Kidney capillary endothelial cell (primary cell): ENCODE measurements at places on chromosomes 6 and 20.
A peak's percentile ranks its signal among the peaks of the same experiment; 100 is the strongest.

- DNase-seq: no peak
These were observed 143.9 kb upstream of the FOXA2 start for GRCh38 chr20:22728146-22728745.

GRCh38 chr6:158262755-158263154 lies 49.5 kb upstream of the TULP4 start:
- DNase-seq: no peak

DNA sequence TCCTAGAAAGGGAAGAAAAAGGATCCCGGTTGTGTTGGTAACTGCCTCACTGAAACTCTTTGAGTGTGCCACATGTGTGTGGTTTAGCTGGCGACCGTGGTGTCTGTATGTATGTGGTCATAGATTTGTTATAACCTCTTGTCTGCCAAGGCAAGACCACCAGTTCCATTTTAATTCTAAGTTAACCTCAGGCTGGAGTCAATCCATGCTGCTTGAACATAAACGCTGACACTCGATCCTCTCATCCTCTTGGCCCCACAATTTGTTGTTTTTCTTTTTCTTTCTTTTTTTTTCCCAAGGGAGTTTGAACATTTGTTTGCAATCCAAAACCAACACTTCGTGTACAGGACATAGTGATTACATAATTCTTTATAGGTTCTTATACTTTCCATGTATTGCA lies 318.9 kb upstream of the JAG1 start:
- no peak for DNase-seq

GRCh38 chr6:46882645-46883044 lies 39.1 kb downstream of the ADGRF5 start:
- DNase-seq: no peak

- no peak for DNase-seq
These were observed 1195.9 kb upstream of the MAP3K7 start for GRCh38 chr6:91782802-91783201.

- no peak for DNase-seq
These were observed 59.9 kb downstream of the VAPB start for GRCh38 chr20:58448958-58449357.

GRCh38 chr6:37625591-37626374 lies 71.9 kb downstream of the MDGA1 start:
- no peak for DNase-seq

GRCh38 chr6:74609871-74610270 lies 596.0 kb downstream of the COL12A1 start:
- peak; percentile 34 for DNase-seq
